Epithelial cell of prostate (primary cell): ENCODE measurements at places on chromosomes 16 and 17.

GRCh38 chr16:30490210-30490609 is 17.7 kb downstream of the ITGAL start:
- peak; percentile 91 for DNase-seq

DNA sequence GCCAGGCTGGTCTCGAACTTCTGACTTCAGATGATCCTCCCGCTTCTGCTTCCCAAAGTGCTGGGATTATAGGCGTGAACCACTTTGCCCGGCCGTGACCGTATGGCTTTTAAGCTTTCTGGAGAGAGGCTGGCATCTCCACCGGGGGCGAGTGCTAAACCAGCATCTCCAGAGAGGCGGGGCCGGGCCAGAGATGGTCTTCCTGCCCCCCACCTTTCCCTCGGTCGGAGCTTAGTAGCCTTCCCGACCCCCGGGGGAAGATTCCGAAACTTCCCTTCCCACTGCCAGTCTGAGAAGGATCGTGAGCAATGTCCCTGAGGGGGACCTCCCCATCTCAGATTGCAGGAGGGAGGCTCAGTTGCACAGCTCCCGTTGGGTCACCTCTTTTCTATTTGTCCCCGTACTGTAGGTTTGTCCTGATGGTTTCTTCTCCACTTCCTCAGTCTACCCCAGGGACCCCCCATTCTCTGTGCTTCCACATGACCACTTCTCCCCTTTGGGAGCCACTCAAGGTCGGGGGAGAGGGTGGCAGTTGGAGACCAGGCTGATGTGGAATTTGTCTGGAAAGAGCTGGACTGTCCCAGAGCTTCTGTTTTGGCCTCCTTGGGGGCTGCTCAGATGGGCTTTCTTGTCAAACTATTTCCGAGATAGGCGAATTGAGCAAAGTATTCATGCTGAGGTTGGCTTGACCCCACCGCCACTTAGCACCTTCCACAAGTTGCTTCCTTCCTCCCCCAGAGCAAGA is 18.2 kb downstream of the IGF2BP1 start:
- no peak for DNase-seq

DNA sequence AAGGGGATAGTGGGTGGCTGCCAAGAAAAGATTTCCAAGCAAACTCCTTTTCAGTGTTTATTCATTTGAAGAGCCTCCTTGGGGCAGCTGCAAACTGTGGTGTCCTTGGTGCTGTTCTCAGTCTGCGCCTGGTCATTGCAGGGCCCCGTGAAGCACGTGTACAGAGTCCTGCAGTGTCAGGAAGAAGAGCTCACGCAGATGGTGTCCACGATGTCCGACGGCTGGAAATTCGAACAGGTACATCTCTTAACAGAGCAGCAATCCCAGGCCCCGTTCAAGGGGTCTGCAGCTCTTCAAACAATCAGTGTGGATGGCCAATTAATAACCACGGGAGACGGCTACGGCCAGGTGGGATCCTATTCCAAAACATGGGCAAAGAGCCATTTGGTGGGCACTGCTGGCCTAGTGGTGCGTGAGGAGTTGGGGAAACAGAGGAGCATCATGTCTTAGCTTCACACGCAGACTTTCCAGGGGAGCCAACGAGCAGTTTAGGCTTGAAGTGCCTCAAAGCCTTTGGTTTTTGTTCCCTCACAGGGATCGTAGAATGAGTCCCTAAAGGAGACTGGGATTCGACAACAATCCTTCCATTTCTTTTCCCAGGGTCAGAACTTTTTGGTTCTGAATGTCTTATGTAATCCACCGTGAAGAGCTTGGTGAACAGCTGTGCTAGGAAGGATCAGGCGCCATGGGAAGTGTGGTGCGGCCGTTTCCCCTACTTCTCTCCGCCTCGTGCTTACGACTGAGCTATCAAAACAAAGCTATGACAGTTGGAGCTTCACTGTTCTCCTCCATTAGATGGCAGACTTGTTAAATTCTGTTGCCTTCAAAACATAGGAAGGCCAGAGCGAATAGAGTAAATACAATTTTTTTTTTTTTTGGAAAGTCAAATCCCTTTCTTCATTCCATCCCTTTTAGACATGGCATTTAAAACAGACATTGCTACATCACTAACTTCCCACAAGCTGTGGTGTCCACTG is 12.6 kb downstream of the KCTD2 start:
- no peak for DNase-seq

DNA sequence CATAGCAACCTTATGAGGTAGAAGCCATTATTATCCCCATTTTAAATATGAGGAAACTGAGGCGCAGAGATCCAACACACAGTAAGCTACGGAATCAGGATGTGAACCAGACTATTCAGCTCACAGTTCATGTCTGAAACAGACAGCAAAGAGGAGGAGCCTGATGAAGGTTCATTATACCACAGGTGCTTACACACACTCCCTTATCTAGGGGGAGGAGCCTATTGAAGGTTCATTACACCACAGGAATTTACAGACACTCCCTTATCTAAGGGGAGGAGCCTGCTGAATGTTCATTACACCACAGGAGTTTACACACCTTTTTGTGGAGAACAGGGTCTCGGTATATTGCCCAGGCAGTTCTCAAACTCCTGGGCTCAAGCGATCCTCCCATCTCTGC is 21.9 kb downstream of the C16orf95 start:
- DNase-seq = peak; percentile 27

GRCh38 chr17:7703584-7704479 is 1.2 kb upstream of the EFNB3 start:
- DNase-seq = no peak

GRCh38 chr16:27398894-27399853 is 2.8 kb upstream of the IL21R start:
- DNase-seq = no peak

GRCh38 chr17:32917842-32918241 is 10.1 kb upstream of the TMEM98 start:
- DNase-seq = no peak

DNA sequence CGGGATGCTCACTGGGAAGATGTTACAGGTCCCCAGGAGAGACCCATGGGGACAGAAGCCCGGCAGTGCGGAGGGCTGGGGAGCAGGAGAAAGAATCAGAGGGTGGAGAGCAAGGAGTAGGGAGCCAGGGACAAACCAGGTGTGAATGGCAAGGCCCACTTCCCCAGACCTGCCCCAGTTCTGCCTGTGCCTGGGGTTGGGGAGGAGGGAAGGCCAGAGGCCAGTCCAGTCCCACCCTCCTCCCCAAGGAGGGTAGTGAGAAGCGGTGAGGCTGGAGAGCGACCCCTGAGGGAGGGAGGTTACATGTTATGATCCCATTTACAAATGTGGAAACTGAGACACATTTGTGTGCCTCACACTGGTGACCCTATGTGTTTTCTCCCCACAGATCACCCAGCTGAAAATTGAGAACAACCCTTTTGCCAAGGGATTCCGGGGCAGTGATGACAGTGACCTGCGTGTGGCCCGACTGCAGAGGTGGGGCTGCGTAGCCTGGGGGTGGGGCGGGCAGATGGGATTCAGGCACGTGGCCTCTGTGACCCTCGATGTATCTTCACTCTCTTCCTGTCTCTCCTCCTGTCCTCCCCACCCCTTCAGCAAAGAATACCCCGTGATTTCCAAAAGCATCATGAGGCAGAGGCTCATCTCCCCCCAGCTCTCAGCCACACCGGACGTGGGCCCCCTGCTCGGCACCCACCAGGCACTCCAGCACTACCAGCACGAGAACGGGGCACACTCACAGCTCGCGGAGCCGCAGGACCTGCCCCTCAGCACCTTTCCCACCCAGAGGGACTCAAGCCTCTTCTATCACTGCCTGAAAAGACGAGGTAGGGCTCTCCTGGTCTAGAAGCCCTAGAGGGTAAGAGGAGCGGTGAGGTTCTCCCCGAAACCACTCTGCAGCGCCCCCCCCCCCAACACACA is 27.5 kb downstream of the TBX4 start:
- no peak for DNase-seq

DNA sequence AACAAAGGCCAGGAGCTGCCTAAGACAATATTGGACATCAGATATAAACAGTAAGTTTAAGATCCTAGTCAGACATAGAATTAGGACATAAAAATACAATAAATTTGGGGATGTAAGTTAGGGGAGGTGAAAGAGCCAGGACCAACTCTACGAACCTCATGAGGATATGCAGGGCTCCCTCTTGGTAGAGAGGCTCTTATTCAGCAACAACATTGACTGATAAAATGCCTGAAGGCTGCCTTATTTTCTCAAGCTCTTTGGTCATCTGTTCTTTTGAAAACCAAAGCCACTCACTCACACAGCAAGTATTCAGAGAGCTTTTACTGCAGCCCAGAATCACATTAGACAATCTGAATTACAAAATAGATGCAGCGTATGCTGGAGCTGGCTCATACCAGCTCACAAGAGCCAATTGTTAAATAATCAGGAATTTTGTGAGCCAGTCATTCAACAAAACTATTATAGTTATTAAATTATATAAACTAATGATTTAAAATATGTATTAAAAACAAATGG is 108.6 kb upstream of the CLEC3A start:
- DNase-seq = no peak

GRCh38 chr16:564690-565418 is 2.0 kb upstream of the NHLRC4 start:
- no peak for DNase-seq

DNA sequence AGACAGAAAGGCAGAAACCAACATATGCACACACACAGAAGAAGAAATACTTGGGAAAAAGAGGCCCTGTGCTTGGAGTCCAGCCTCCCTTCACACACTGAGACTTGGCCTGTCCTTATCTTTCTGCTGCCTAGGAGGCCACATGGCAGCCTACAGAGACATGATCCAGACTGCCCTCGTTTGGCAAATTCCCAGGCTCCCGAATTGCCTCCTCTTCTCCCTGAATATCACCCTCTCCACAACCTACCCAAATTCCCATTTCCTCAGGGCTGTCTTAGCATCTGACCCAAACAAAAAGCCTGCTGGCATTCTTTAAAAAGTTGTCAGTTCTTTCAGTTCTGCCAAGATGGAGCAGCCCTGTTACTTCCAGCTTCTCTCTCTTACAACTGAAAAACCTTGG is 59.8 kb downstream of the DNAH17 start:
- DNase-seq = no peak

DNA sequence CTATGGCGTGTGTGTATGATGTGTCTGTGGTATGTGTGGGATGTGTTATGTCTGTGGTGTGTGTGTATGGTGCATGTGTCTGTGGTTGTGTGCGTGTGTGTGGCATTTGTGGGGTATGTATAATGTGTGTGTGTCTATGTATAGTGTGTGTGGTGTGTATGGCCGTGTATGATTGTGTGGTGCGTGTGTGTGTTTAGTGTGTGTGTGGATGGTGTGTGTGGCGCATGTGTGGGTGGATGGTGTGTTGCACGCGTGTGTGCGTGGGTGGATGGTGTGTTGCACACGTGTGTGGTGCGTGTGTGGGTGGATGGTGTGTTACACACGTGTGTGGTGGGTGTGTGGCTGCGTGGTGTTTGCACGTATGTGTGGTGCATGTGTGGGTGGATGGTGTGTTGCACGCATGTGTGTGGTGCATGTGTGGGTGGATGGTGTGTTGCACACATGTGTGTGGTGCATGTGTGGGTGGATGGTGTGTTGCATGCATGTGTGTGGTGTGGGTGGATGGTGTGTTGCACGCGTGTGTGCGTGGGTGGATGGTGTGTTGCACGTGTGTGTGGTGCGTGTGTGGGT is 5.6 kb upstream of the SLC38A10 start:
- DNase-seq = no peak

DNA sequence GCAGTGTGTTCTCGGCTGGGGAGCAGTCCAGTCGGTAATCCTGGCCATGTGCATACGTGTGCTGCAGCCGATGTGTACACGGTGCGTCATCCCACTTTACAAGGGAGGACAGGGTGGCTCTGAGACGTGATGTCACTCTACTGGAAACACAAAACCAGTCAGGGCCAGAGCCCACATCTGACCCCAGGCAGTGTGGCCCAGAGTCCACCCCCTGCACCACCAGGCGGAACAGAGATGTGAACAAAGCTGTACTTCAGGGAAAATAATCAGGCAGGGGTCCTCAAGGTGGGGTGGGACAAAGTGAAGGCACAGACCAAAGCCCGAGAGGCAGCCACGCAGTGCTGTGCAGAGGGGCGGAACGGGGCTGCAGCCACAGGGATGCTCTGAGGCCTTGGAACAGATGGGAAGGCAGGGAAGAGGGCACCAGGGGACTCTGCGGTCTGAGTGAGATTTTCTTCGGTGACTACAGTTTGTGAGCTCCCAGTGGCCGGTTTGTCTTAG is 181.5 kb downstream of the ZNF423 start:
- DNase-seq = no peak

DNA sequence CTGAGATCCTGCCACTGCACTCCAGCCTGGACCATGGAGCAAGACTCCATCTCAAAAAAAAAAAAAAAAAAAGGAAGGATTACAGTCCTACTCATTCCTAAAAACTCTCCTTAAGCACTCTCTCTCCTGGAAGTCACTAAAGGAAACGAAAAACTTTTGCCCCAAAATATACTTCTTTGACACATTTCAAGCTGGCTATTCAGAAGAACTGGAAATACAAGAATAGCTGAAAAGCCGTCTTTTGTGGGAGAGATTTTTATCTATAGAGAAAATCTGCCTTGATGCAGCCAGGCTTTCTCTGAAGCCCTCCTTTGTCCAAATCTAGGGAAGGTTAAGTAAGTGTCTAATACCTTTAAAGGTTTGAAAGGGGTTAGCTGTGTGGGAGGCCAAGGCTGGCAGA is 16.9 kb upstream of the MARVELD3 start:
- DNase-seq = no peak

GRCh38 chr16:57361404-57361803 is 2.8 kb downstream of the CCL22 start:
- DNase-seq = no peak

DNA sequence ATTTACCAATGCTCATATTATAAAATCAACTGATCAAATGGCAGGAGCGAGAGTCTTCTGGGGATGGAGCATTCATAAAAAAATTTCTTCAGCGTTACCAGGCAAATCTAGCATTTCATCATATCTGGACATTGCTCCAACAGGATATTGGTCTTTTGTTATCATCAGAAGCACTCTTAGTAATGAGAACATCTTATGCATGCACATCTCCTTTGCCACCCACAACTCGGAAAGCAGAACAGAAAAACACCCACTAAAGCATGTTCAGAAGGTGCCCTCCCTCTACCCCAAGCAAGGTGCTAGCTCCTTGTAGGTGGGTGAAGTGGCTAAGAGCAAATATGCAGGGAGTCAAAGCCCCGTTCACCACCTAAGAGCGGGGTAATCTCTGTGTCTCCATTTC is 18.9 kb downstream of the ARHGAP17 start:
- DNase-seq = no peak

DNA sequence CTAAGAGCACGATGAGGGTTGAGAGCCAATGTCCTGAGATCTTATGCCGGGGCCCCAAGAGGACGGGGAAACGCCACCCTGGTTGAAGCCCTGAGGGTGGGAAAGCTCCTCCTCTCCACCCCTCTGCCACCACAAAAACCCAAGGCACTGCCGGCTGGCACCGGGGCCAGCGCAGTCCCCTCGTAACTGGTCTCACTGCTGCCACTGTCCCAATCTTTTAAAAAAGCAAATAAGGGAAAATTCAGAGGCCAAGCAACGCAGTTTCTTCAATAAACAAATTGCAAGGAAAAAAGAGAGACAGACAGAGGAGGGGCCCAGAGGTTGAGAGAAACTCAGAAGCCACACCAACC is 6.7 kb downstream of the GRIN2C start:
- DNase-seq = no peak
